ENCODE measurements at places on chromosomes 16 and 17.
A peak's percentile ranks its signal among the peaks of the same experiment; 100 is the strongest.

- no peak for DNase-seq
Observed at GRCh38 chr16:20327444-20328041, at the start of gene GP2. Gene GP2, minus strand, starts transcription at chr16:20327513. Its CDS starts 1,082 bp downstream, at chr16:20326431.

DNA sequence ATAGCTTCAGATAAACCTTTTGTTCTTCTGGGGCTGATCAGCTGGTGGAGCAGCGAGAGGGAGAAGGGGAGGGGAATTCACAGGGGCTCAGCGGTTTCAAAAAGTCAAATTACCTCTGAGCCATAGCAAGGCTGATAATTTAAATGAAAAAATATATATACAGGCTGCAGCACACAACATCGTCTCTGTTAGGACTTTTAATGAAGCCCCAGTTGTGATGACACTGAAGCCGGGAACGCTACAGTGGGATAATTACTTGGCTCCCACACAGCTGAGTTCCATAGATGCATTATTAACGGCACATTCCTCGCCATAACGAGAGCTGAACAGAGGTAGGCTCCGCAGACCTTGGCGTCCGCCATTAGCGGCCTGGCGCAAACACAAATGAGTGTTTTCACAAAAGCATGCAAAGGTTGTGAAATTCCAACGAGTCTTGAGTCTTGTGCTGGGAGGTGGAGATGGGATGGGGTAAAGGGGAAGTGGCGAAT lies 216.0 kb downstream of the C16orf78 start:
- DNase-seq, result no peak

GRCh38 chr17:49913226-49914095 lies 55.5 kb upstream of the DLX4 start:
- DNase-seq, result no peak

GRCh38 chr16:8943001-8943763 lies 20.5 kb downstream of the USP7 start:
- DNase-seq, result no peak

GRCh38 chr17:18035704-18036103 lies 3.3 kb downstream of the ATPAF2 start:
- no peak for DNase-seq

DNA sequence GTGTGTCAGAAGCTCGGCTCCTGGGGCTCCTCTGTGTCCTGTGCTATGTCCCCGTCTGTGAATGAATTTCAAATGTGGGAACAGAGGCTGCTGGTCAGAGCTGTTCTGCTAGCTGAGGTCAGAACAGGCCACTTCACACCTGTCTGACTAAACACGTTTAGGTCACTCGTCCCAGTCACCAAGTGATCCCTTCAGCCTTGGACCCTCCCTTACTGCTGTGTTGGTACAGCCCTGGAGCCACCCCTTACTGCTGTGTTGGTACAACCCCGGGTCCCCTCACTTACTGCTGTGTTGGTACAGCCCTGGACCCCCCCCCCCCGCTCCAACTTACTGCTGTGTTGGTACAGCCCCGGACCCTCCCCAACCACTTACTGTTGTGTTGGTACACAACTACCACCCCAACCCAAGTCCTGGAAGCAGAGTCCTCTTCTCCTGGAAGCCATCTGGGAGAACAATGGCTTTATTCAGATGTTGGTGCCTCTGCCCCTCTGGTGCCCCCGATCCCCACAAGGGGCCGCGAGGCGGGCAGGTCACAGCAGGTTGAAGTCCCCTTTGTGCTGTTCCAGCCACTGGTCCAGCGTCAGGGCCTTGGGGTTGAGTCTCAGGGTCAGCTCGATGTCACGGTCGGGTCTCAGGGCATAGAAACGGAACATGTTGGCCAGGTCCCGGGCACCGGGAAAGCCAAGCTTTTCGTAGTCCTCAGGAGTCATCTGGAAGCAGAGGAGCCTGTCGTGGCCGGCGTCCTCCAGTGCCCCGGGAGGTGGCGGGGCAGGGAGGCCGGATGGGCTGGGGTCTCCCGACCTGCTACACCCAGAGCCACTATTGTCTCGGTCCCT lies 13.0 kb downstream of the NMRAL1 start:
- no peak for DNase-seq

DNA sequence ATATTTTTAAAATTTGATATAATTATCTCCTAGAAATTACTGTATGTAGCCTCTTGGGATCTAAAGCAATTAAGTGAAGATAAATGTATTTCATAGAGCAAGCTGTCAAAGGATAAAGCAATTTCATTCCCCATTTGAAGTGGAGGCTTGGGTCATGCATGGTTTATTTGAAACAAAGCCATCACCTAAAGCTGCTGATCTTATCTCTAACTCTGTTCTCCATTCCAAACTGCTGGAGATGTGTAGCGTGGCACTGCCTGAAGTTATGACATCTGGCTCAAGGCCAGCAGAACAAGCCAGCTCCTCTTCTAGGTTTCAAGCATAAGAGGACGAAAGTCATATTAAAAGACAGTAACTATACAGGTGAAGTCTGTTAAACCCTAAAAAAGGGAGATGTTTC lies 83.9 kb downstream of the HIC1 start:
- no peak for DNase-seq

DNA sequence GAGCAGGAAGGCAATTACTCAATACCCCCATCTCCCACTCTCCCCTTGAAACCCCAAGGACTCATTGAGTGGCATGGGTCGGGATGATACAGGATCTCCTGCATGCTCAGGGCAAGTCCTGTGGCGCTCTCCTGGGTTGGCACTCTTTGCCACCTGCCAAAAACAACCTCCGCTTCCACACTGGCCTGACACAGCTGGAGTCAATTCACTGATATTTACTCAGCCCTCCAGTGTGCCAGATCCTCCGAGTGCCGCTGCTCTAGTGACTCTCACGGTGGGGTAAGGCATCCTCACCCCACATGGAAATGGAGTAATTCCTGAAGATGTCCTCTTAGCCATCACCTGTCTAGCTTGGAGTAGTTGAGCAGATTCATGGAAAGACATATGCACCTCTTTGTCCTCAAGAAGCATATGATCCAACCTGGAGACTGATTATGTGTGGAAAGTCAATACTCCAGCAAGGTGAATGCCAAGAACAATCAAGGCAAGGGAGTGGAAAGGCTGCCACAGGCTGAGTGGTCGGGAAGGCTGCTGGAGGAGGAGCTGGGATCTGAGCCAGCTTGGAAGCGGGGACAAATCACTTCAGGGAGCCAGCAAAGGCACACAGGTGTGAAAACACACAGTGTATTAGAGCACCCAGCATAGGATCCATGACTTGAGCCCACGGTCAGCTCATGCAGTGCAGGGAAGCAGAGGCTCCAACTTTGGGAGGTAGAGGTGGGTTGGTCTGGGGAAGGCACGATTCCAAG lies 12.6 kb upstream of the GOSR2 start:
- DNase-seq, result no peak

DNA sequence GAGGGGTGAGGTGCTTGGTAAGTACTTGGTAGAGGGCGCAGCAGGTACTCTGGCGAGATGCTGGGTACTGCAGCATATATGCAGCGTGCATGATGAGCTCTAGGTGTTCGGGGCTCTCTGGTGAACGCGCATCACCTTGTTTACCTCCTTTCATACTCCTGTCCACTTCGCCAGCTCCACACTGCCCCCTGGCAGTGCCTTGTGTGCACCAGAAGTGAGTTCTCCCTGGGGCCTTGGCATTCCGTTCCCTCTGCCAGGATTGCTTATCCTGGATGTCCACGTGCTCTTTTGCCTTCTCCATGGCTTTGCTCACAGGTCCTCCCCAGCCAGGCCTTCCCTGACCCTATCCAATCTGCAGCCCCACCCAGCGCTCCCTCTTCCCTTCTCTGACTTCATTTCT lies 154.2 kb downstream of the MRM1 start:
- no peak for DNase-seq

- no peak for DNase-seq
Observed at GRCh38 chr16:53744449-53744848, 40.5 kb downstream of the FTO start.

DNA sequence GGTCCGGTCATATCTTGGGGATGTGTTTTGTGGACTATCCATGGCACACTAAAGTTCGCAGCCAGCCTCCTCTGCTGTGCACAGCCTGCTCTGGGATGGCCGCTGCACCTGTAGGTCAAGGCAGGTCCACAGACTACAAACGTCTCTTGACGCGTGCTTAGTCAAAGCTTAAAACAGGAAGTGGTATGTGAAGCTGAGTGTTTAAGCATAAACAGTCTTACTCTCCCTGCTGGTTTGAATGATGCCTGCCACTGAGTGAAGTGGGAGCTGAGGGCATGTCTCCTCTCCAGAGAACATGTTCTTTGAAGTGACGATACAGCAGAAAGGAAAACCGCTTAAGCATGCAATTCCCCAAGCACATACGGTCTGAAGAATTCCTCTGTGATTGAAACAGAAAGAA lies 365.6 kb downstream of the SLC39A11 start:
- peak; percentile 67 for DNase-seq

DNA sequence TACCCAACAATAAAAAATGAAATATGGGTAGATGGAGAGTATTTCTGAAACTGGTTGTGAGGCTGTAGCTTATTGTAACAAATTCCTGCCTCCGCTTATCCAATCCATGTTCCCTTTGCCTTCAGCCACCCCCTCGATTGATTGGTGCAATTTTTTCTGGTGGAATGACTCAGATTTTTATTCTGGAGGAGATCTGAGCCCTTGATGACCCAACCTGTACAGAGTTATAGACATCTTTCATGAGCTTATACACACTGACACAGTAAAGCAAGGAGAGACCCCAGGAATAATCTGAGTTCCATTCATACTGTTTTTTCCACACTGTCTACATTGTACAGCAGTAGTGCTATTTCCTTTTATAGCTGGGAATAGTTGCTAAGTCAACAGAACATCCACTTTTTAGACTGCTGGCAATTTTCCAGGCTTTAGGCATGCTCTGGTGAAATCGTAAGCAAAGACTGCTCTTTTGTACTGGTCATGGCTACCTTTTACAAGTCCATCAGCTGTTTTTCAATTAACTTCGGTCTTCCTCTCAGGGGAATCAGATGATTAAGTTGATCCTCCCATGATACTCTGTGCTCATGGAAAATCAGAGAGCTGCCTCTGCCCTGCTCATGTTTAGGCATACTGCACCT lies 30.1 kb downstream of the CCL4 start:
- DNase-seq, result no peak

GRCh38 chr16:29987371-29988085 lies 7.9 kb downstream of the HIRIP3 start:
- no peak for DNase-seq

DNA sequence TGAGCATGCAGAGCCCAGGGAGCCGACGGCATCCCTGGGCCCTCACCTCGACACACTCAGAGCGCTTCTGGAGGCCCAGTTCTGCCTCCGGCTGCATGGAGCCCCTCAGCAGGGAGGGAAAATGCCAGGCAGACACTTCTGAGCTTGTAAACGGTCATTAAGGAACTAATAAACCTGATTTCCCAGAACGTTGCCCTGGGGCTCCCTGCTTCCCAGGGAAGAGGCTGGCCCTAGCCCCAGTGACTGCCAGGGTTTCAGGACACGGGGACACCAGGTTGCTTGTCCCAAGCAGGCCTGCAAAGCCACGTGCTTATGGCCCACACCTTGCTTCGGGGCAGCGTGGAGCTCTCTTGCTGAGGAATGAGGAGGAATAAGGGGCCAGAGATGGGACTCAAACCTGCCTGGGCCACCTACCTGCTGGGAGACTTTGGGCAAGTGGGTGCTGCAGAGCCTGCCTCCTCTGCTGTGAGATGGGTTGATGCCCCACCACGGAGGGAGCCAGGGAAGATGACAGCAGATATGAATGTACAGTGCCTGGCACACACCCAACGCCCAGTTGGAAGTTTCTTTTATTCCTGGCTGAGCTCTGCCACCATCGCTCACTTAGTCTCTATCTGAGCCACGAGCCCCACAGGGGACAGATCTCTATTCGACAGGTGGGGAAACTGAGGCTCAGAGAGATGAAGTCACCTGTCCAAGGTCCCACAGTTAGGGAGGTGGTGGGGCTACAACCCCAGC lies 5.4 kb downstream of the RHBDF2 start:
- no peak for DNase-seq

- peak; percentile 93 for DNase-seq
Observed at GRCh38 chr16:85393674-85394451, 219.3 kb upstream of the GSE1 start.

- no peak for DNase-seq
Observed at GRCh38 chr16:22031483-22032083, 23.7 kb downstream of the MOSMO start.

DNA sequence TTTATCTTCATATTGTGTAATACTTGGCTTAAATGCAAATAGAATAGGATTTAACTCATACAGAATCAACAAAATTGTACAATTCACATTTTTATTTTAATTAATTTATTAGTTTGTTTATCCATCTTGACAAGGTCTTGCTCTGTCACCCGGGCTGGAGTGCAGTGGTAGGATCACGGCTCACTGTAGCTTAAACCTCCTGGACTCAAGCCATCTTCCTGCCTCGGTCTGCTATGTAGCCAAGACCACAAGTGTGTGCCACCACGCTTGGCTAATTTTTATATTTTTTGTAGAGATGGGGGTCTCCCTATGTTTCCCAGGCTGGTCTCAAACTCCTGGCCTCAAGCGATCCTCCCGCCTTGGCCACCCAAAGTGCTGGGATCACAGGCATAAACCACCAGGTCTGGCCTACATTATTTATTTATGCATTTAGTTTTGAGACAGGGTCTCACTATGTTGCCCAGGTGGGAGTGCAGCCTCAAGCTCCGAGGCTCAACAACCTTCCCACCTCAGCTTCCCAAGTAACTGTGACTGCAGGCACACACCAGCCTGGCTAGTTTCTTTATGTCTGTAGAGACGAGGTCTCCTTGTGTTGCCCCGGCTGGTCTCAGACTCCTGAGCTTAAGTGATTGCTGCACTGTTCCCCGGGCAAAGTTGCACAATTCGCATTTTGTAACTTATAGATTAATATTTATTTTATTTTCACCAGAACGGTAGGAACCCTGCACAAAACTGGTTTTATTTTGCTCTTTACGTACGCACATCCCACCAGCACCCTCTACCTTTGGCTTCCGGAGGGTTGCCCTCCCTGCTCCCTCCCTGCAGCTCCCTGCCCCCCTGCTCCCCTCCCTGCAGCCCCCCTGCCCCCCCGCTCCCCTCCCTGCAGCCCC lies 4.9 kb downstream of the DPEP1 start:
- DNase-seq, result no peak

DNA sequence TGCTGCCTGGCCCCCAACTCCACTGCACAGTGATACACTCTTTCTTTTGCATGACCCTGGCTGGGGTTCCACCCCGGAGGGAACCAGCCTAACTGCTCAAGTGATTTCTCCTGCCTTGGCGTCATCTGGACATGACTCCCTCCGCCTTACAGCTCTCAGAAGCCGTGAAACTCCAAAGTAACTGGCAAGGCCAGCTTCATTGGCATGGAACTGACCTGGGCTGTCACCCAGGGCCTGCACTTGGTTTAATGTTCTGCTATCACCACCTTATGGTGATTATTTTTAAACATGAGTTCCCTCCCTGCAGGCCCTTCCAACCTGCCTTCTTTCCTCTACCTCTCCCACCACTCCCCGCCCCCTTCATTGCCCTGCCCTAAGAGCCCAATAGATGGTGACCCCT lies 139.7 kb upstream of the CDH5 start:
- DNase-seq, result no peak

GRCh38 chr16:973366-973765 lies 2.6 kb upstream of the LMF1 start:
- no peak for DNase-seq
